Activated CD4-positive, alpha-beta T cell treated with anti-CD3 and anti-CD28 coated beads for 4 hours (primary cell): ENCODE measurements at places on chromosomes 6 and 20.
A peak's percentile ranks its signal among the peaks of the same experiment; 100 is the strongest.

DNA sequence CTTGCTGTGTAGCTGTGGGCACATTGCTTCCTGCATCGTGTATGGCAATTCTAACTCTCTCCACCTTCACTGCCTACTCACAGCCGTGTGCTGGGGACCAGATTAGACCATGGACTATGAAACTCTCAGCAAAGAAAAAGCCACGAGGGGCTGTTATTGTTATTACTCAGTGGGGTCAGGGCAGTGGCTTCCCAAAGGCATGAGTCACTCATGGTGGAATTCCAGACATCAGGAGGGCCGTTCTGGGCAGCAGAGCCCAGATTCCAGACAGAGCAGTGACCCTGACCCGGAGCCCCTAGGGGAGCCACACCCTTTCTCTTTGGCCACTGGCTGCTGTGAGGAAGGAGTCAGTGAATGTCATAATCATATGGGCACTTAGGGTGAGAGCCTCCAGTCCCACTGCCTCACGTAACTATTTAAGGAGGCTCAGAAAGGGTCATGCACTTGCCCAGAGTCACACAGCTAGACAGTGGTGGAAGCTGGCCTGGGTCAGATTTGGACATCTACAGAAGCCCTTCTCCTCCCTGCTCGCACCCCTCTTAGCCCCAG lies 22.2 kb upstream of the CCN5 start:
- DNase-seq: no peak

DNA sequence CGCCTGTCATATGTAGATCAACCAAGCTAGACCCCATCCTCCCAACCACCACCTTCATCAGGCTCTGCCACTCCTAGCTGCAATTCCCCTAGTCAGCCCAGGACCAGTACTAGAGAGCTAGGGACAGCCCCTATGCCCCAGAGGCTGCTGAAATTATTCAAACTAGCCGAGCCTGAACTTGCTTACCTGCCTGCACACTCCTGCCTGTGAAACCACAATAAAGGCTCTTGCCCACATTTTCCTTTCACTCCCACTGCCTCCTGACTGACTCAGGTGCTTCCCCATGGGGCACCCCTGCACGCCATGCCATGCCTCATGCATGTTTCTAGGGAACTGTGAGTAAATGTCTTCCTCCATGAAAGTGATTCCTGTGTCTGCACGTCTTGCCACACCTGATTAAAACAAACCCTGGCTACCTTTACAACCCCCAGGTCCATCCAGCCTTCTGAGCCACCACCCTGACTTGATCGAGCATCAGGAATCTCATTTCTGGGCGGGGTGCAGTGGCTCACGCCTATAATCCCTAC lies 66.5 kb upstream of the IER3 start:
- DNase-seq: peak; percentile 88

DNA sequence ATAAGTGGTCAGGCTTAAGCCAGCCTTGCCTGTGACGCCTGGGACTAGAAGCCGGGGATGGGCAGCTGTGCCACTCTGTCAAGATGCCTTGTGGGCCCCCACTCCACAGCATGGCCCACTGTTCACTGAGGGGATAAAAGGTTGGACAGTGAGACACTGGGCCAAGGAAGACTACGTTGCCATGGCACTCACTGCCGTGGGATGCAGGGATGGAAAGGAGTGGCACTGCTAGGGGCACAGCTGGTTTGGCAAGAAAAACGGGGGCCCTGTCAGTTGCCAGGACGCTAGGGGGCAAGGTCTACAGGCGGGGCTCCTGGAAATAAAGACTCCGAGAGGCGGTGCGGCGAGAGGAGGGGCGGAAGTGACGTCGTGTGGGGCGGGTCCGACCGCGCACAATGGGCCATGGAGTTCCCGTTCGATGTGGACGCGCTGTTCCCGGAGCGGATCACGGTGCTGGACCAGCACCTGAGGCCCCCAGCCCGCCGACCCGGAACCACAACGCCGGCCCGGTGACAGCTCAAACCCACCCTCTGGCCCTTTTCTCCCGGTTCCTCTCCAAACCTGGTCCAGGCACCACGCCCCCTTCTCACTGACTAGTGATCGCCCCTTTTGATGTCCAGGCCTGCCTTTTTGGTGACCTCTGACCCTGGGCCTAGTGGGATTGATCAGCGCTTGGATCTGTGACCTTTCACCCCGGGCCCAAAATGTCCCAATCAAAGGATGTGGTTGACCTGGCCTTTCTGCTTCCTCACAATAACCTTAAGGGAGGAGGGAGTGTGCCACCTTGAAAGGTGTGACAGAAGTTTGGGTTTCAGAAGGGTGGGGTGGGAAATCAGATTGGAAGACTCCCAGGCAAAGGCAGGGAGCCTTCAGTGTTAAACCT lies at the start of gene ATAT1:
Gene ATAT1, plus strand, starts transcription at position 391 of the 883 bp plus-strand sequence.
- peak; percentile 88 for DNase-seq

GRCh38 chr20:37538003-37538402 lies 10.3 kb upstream of the BLCAP start:
- DNase-seq: no peak

DNA sequence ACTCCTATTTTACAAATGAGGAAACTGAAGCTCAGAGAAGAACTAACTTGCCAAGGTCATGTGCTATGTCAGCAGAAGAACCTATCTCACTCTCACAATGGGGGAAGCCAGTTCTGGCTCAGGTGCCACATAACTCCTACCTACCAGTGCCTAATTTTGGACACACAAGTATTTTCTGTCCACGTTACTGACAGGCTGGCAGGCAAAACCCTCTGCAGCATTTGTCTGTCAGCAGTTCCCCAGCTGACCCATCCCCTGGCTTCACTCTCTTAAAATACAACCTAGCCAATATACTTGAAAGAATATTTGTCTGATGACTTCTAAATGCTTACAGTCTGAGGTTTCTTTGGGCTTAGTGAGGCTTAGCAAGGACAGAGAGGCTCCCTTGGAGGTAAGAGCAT lies 15.5 kb downstream of the GSS start:
- no peak for DNase-seq

DNA sequence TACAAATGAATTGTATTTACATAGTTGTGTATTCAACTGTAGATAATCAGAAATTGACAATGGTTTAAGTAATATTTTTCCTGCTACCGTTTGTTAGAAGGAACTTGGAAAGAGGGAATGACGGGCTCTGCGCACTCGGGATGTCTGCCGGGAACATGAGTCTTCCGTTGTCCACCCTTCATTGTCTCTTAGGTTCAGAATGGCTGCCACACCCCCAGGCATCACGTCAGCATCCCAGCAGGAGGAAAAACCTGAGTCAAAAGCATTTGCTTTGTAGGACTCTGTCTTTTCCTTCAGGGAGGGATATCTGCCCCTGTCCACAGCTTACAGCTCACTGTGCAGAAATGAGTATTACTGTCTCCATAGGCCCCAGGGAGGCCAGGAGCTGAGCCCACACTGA lies 331.2 kb downstream of the THBS2 start:
- no peak for DNase-seq

DNA sequence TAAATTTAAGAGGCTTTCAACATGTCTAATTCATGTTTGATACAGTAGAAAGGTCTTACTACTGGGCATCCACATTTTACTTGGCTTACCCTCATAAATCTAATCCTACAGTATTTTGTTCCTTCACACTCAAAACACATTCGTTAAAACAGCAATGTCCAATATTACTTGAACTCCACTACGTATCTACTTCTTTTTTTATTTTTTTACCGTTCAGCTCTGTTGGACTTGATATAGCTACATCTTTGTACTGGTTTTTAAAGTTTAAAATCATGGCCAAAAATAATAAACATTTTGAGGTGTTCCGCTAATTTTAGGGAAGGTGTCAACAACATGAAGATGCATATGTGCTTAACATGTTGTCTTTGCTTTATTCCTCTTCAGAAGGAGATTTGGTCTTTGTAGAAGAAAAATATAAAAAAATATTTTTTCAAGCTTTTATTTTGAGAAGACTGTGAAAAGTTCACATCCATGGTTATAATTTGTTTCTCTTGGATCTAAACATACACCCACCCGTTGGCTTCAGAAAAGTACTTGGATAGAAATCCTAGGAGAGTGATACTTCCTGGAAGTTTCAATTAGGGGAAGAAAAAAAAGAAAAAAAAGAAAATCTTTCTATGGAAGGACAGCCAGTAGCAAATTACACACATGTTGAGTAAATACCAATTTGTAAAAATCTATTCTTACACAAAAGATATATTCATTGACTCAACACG lies 71.5 kb downstream of the EPB41L2 start:
- no peak for DNase-seq

DNA sequence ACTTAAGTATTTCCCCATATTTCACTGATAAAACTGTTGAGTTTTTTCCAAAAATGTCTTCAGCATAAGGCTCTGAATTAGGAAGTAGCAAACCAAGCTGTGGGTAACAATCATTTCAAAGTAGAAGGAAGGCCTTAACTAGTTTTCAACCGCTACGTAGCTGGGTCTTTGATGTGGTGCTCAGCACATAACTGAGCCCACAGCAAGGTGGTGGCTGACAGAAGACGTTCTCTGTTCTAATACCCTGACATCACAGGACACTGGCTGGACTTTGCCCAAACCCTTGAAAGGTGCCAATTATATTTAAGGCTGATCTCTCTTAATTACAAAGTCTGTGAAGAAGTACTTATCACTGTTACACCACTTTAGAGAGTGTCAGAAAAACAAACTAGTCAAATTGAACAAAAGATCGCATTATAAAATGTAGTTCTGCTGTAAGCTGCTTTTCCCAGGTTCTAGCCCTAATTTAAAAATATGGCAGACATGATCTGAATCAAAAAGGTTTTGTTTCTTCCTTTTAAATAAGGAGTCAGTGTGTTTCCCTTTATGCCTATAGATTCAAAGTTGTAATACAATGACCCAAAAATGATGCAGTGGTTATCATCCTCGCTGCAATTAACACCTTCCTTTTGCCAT lies 26.7 kb downstream of the MAN1A1 start:
- DNase-seq: no peak

DNA sequence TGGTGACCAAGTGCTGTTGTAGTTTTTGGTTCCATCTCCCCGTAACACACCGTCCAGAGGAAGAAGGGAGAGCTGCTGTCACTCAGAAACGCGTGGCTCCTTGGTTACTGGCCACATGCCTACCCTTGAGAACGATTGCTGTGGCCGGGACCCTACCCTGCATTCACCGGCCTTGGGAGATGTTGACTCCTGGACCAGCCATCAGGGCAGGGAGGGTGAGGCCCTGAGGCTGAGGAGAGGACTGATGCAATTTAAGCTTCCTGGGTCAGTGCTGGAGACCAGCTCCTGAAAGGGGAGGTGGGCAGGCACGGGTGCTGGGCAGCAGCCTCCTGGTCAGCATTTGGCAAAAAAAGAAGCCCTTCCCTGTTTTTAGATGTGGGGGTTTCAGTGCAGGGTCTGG lies 31.5 kb downstream of the ERMARD start:
- DNase-seq: no peak

- DNase-seq: no peak
Measured at GRCh38 chr6:81511423-81511822, 241.1 kb downstream of the TENT5A start.

GRCh38 chr6:71766146-71766760 lies 120.1 kb upstream of the RIMS1 start:
- no peak for DNase-seq

GRCh38 chr20:49603209-49603627 lies 35.3 kb upstream of the PTGIS start:
- no peak for DNase-seq

DNA sequence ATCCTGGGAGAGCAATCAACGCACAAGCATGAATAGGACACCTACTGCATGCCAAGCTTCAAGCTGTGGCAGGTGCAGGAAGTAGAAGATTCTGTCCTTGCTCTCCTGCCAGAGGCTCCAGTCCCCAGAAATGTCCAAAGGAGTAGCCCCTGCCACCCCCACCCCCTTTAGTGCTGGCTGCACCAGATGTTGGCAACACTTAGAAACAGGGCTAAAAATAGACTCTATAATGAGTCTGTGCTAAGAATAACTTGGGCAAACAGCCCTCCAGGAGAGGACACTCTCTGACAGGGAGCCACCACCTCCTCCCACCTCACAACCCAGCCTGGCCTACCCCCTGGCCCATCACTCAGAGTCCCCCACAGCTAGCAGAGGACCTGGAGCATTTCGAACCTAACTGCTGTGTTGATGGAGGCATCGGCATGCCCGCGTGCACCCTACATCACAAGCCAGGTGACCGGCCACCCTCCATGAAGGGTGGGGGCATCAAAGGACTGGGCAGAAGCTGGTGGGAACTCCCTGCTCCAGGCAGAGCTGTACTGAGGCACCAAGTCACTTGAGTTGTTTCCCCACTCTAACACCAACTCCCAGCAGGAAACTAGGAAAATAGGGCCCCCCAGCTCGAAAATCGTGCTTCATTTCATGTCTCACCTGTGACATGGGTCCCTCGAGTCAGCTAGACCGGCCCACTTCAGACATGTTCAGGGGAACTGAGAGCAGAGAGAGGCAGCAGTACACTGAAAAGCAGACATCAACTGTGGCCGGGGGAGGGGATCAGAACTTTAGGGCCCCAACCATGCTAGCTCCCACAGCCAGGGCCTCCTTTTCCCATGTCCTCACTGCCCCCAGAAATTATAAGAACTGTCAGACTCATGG lies 18.7 kb downstream of the TFEB start:
- DNase-seq: no peak

- DNase-seq: no peak
Measured at GRCh38 chr20:52761867-52762266, 210.3 kb upstream of the TSHZ2 start.

DNA sequence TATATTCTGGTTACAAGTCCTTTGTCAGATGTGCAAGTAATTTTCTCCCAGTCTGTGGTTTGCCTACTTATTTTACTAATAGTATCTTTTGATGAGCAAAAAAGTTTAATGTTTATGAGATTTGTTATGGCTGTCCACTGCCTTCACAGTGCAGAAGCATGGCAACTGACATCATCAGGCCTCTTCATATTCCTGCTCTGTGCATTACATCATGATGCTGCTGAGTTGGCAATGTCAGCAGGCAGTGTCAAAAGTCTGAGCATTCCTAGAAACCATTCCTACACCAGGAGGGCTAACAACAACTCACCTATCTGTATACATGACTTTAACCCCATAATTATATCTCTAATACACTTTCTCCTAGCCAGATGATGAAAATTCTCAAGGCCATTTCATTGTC lies 10.8 kb upstream of the OR2B2 start:
- DNase-seq: no peak

DNA sequence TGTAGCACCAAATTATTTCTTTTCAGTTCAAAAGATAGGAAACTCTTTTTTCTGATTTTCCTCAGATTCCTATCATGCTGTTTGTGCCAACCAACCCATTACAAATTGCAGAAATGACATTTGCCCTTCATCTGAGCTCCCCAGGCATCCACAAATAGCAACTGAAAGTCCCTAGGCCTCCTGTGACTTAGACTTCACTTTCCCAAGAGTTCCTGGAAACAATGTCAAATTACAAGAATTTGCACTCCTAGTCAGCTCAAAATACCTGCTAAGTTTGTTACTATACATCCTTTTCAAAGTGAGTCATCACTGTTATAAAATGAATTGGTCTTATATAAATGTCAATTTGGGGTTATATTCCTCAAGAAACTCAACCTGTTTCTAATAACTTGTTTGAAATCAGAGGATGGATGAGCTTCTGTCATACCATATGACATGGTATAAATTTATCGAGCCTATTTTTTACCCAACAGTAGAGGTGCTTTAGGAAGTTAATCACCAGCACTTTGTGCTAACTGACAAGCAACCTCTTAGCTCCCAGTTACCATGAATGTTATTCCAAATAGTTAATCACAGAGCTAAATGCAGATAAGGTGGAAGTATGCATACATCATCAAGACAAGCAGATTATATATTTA lies 256.5 kb downstream of the HACE1 start:
- DNase-seq: no peak

- no peak for DNase-seq
Measured at GRCh38 chr6:141403827-141404226, 728.9 kb upstream of the GJE1 start.

GRCh38 chr20:1676650-1677049 lies 19.1 kb upstream of the SIRPG start:
- DNase-seq: no peak
